Tracheal epithelial cell (primary cell): ENCODE measurements at places on chromosomes 16 and 17. TPM values are rescaled to one million over a fixed set of nuclear protein-coding genes. Genes with fewer than 3 reads are reported as not detected.

Gene KRTAP1-1
- total RNA-seq, result 0.24 TPM in 1 of 2 replicates, not detected in the other

Gene DRC3
- under 0.01 and 0.43 TPM in 2 replicates for total RNA-seq

Gene TEX19
- not detected in 2 replicates for total RNA-seq

Gene SPATA22
- total RNA-seq, result 0.24 TPM in 1 of 2 replicates, not detected in the other

Gene PMFBP1
- total RNA-seq, result 1.3 TPM in 1 of 2 replicates, not detected in the other

Gene NHLRC4
- total RNA-seq, result under 0.01 TPM in 1 of 2 replicates, not detected in the other

Gene CCL1
- total RNA-seq, result not detected in 2 replicates
